Activated T-cell treated with anti-CD3 and anti-CD28 coated beads, Interleukin-2, amount 50 U/mL, for 24 hours (primary cell): ENCODE measurements at places on chromosomes 1 and 21.
A peak's percentile ranks its signal among the peaks of the same experiment; 100 is the strongest.

DNA sequence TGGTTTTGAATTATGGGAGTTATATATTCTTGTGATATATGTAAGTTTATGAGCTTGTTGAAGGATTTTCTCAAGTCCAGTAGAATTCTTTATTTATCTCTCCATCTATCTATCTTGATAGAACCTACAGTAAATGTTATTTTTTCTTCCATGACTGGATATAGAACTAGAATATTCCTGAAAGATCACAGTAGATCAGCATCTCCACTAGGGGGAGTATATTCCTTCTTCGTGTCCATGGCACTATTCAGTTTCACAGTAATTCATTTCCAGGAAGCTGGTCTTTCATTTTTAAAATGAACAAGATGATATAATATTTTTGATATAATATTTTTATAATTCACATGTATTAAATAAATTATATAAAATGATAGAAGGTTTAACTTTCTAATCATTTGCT is 18.8 kb downstream of the TMPRSS15 start:
- DNase-seq: no peak
- H3K36me3 ChIP-seq: no peaks in the 10 kb centered on the region
- no peak overlapping the region for H3K27ac ChIP-seq
- no peaks in the 10 kb centered on the region for H3K27me3 ChIP-seq
- H3K4me1 ChIP-seq: no peaks in the 10 kb centered on the region

GRCh38 chr1:12467570-12468286 is 150.3 kb downstream of the DHRS3 start:
- H3K4me1 ChIP-seq: peaks cover 61% of the 10 kb centered on the region
- H3K36me3 ChIP-seq: peaks cover 58% of the 10 kb centered on the region
- no peak for DNase-seq
- peak overlapping the region; percentile 2 for H3K4me3 ChIP-seq

DNA sequence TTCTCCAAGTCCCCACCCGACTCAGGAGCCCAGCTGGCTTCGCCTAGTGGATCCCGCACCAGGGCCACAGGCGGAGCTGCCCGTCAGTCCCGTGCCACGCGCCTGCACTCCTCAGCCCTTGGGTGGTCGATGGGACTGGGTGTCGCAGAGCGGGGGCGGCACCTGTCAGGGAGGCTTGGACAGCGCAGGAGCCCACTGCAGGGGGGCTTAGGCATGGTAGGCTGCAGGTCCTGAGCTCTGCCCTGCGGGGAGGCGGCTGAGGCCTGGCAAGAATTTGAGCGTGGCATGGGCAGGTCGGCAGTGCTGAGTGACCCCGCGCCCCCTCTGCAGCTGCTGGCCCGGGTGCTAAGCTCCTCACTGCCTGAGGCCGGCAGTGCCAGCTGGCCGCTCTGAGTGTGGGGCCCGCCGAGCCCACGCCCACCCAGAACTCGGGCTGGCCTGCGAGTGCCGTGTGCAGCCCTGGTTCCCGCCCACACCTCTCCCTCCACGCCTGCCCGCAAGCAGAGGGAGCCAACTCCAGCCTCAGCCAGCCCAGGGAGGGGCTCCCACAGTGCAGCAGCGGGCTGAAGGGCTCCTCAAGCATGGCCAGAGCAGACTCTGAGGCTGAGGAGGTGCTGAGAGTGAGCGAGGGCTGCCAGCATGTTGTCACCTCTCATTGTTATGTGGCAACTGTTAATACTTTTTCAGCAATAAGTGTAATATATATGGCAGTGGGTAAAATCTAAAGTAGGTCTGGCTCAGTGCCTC is 548.4 kb upstream of the BRINP3 start:
- H3K4me1 ChIP-seq: no peaks in the 10 kb centered on the region
- no peak for DNase-seq
- no peaks in the 10 kb centered on the region for H3K36me3 ChIP-seq

GRCh38 chr1:116902027-116902426 is 7.7 kb upstream of the PTGFRN start:
- H3K27me3 ChIP-seq: no peaks in the 10 kb centered on the region
- no peaks in the 10 kb centered on the region for H3K36me3 ChIP-seq
- H3K27ac ChIP-seq: no peak overlapping the region
- H3K4me1 ChIP-seq: no peaks in the 10 kb centered on the region
- no peak overlapping the region for H3K4me3 ChIP-seq

DNA sequence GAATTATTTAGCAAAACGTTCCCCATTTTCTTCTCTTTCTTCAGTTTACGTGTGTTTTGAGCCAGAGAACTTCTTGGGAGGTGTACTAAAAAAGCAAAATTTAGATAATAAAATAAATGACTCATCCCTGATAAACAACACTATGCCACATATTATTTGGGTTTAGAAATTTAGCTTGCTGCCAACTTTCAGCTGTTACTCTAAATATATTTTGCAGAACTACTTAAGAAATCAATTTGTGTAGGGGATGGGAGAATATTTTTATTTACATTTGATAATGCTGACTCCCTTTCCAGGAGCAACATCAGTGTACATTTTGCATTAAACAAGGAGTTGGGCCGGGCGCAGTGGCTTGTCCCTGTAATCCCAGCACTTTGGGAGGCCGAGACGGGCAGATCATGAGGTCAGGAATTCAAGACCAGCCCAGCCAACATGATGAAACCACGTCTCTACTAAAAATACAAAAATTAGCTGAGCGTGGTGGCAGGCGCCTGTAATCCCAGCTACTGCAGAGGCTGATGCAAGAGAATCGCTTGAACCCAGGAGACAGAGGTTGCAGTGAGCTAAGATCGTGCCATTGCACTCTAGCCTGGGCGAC is 151.4 kb upstream of the ZRANB2 start:
- DNase-seq: no peak
- H3K27me3 ChIP-seq: no peaks in the 10 kb centered on the region
- no peaks in the 10 kb centered on the region for H3K4me1 ChIP-seq
- no peak overlapping the region for H3K4me3 ChIP-seq

GRCh38 chr1:58358346-58358745 is 188.2 kb downstream of the OMA1 start:
- no peak overlapping the region for H3K27ac ChIP-seq
- no peaks in the 10 kb centered on the region for H3K4me1 ChIP-seq
- no peak overlapping the region for H3K4me3 ChIP-seq
- peaks cover 10% of the 10 kb centered on the region for H3K27me3 ChIP-seq
- H3K36me3 ChIP-seq: no peaks in the 10 kb centered on the region
- DNase-seq: no peak

GRCh38 chr1:47558601-47559593 is 121.1 kb downstream of the FOXD2 start:
- no peaks in the 10 kb centered on the region for H3K36me3 ChIP-seq
- peaks cover 22% of the 10 kb centered on the region for H3K27me3 ChIP-seq
- no peak overlapping the region for H3K4me3 ChIP-seq
- no peaks in the 10 kb centered on the region for H3K4me1 ChIP-seq

GRCh38 chr1:162317621-162318020 is 59.0 kb downstream of the SPATA46 start:
- H3K27ac ChIP-seq: no peak overlapping the region
- no peak for DNase-seq
- H3K4me3 ChIP-seq: no peak overlapping the region
- H3K4me1 ChIP-seq: peaks cover 3% of the 10 kb centered on the region
- no peaks in the 10 kb centered on the region for H3K36me3 ChIP-seq

DNA sequence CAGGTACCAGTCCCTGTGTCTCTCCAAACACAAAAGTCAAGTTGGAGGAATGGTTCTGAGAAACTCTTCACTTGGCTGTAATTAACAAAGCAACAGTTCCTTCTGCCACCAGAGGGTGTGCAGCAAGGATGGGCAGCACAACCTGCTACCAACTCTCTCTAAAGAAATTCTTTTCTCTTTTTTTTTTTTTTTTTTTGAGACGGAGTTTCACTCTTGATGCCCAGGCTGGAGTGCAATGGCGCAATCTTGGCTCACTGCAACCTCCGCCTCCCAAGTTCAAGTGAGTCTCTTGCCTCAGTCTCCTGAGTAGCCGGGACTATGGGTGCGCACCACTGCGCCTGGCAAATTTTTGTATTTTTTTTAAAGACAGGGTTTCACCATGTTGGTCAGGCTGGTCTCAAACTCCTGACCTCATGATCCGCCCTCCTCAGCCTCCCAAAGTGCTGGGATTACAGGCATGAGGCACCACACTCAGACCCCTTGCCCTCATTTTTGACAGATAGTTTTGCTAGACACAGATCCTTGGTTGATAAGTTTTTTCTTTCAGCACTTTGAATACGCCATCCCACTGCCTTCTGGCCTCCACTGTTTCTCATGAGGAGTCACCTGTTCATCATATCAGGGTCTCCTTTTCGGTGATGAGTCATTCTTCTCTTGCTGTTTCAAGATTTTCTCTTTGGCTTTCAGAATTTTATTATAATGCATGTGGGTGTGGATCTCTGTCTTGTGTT is 12.1 kb upstream of the DEGS1 start:
- no peak for DNase-seq
- H3K27me3 ChIP-seq: no peaks in the 10 kb centered on the region
- no peak overlapping the region for H3K4me3 ChIP-seq
- peaks cover 33% of the 10 kb centered on the region for H3K4me1 ChIP-seq
- H3K27ac ChIP-seq: no peak overlapping the region

DNA sequence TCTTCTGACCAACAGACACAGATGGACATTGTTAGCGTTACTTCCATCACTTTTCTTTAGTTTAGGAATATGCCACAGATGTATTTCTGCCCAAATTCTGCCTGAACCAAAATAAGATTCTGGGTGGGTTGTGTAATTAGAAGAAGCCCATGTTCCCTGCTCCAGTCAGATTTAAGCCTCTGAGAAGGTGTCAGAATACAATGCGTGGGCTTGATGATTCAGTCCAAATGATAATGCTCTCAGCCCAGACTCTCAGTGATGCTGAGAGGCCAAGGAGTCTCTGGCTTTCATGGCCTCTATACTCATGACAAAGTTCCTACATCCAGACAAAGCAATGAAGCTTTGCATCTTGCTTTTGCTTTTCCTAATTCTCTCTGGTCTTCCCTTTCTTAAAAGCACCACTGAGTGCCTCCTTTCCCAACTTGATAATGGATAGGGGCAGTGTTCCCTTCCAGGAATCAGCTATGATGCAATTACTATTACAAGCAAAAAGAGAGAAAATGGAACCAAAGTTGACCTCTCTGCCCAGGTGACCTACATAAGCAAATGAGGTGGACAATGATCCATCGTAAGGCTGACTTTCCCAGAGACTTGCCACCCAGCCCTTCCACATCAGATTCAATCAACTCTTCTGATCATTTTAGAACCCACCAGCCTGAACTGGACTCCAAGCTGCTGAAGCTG is 8.8 kb downstream of the SEC16B start:
- H3K4me3 ChIP-seq: no peak overlapping the region
- H3K27me3 ChIP-seq: no peaks in the 10 kb centered on the region
- H3K27ac ChIP-seq: no peak overlapping the region
- no peaks in the 10 kb centered on the region for H3K4me1 ChIP-seq
- no peak for DNase-seq

GRCh38 chr1:211503542-211503941 is 11.6 kb upstream of the RD3 start:
- H3K27me3 ChIP-seq: peaks cover 3% of the 10 kb centered on the region
- no peak for DNase-seq

- H3K36me3 ChIP-seq: no peaks in the 10 kb centered on the region
- no peak overlapping the region for H3K27ac ChIP-seq
- no peaks in the 10 kb centered on the region for H3K27me3 ChIP-seq
Observed at GRCh38 chr1:240245629-240246020, 153.9 kb downstream of the FMN2 start.

GRCh38 chr1:151165281-151165737 is 393 bp downstream of the LYSMD1 start:
- peaks cover 74% of the 10 kb centered on the region for H3K36me3 ChIP-seq
- DNase-seq: peak; percentile 46

- H3K27me3 ChIP-seq: peaks cover 6% of the 10 kb centered on the region
- no peaks in the 10 kb centered on the region for H3K4me1 ChIP-seq
- no peak overlapping the region for H3K4me3 ChIP-seq
- no peaks in the 10 kb centered on the region for H3K36me3 ChIP-seq
- H3K27ac ChIP-seq: no peak overlapping the region
Observed at GRCh38 chr1:157838966-157839365, 2.6 kb downstream of the CD5L start.

DNA sequence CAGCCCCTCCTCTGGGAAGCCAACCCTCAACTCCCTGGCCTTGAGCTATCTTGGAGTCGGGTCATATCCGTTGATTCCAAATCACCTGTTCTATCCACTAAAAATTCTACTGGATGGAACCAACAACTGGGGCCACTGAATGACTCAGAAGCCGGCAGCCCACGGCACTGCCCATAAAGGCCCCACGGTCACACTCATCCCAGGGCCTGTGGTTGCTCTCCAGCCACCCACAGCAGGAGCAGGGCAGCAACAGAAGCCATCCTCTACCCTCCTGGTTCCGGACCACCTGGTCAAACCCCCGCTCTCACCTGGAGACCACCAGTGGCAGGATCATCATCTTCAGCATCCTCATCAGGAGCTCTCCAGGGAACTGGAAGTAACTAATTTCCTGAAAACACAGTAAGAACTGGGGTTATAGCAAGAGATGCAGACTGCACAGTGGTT is 8.4 kb downstream of the SLC1A7 start:
- peaks cover 3% of the 10 kb centered on the region for H3K4me1 ChIP-seq
- DNase-seq: no peak
- no peaks in the 10 kb centered on the region for H3K27me3 ChIP-seq
- H3K36me3 ChIP-seq: no peaks in the 10 kb centered on the region

GRCh38 chr1:54723985-54724384 is 8.3 kb downstream of the TTC4 start:
- no peak overlapping the region for H3K4me3 ChIP-seq
- H3K27me3 ChIP-seq: no peaks in the 10 kb centered on the region

DNA sequence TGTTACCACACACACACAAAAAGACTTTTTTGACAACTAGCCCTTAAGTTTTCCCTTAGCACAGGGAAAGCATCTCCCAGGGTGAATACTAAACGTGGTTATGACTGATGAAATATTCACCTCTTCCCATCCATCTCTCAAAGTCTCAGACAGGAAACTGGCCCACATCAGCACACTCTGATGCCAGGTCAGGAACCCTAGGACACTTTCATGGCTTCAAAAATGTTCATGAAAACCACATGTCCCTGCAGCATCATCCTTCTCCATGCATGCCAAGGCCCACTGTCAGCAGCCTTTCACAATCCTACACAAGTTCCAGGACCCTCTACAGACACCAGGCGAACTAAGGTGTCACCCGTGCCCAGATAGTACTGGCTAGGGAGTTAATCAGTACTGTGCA is 68.7 kb downstream of the DNTTIP2 start:
- H3K27ac ChIP-seq: no peak overlapping the region
- DNase-seq: no peak
- H3K4me1 ChIP-seq: no peaks in the 10 kb centered on the region
- H3K36me3 ChIP-seq: no peaks in the 10 kb centered on the region
- H3K27me3 ChIP-seq: no peaks in the 10 kb centered on the region

- DNase-seq: no peak
- no peak overlapping the region for H3K4me3 ChIP-seq
- peak overlapping the region; percentile 76 for H3K27ac ChIP-seq
- peaks cover 6% of the 10 kb centered on the region for H3K4me1 ChIP-seq
- peaks cover 76% of the 10 kb centered on the region for H3K36me3 ChIP-seq
Observed at GRCh38 chr1:12573015-12573825, 44.8 kb downstream of the DHRS3 start.

DNA sequence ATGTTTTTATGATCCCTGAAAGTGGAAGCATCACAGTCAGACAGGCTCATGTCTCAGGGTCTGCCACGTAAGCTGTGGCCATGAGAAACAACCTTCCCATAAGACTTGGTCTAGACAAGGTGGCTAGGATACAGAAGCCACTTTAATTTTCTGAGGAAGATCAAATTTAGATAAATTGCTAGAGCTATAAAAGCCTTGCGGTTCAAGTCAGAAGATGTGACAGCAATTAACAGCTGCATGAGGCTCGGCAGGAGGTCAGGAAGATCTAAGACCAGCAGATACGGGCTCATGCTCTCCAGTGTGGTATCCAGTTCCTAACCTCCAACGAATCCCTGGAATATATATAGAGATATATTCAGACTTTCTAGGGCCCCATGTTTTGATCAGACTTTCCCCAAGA is 577.1 kb downstream of the PLPP3 start:
- no peak for DNase-seq
- no peak overlapping the region for H3K27ac ChIP-seq
- no peak overlapping the region for H3K4me3 ChIP-seq
- H3K36me3 ChIP-seq: no peaks in the 10 kb centered on the region
- H3K27me3 ChIP-seq: no peaks in the 10 kb centered on the region
